ENCODE measurements at places on chromosomes 11 and 22.

DNA sequence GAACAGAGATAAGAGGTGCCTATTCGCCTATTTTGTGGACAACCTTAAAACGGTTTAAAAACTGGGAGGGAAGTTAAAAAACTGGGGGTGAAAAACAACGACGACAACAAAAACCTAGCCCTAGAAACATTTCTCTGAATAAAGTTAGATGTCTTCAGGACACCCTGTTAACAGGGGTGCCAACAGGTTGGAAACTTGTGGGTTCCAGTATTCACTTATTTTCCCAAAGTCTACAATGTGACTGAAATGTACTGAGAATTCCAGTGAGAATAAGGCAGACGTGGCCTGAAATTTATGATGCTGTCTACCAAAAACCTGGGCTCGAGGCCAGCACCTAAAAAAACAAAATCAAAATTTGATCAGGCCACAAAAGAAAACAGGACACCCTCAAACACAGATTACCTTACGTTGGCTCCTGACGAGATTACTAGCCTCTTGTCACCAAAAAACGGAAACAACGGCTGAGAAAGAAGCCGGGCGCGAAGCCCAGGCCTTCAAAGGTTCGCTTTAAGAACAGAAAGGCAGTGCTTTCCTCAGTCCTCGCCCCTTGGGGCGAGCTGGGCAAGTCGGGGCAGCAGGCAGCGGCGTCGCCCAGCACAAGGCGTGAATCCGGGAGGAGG is 906 bp downstream of the CCDC90B start:
- peak overlapping the region; percentile 68 for H3K4me3 ChIP-seq
- H3K4me1 ChIP-seq: no peaks in the 10 kb centered on the region
- H3K27ac ChIP-seq: peak overlapping the region; percentile 94
- no peaks in the 10 kb centered on the region for H3K27me3 ChIP-seq
- no peak for DNase-seq
- H3K36me3 ChIP-seq: no peaks in the 10 kb centered on the region

DNA sequence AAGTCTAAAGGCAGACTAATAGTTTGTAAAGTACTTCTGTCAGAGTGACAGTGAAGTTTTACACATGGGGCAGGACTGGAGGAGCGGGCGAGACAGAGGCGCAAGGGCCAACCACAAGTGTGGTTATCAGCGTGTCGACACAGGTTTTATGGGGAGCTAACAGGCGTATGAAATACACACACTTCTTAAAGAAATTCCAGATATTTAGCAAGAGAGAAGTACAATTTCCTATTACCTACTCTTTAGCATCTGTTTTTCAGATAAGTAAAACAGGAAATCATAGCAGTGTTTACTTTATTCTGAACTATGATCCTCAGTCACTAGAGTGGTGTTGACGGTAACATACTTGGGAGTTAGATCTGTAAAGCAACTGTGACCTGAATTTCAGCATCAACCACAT is 22.5 kb downstream of the VSIG10L2 start:
- no peaks in the 10 kb centered on the region for H3K27me3 ChIP-seq
- H3K4me1 ChIP-seq: no peaks in the 10 kb centered on the region
- DNase-seq: no peak

DNA sequence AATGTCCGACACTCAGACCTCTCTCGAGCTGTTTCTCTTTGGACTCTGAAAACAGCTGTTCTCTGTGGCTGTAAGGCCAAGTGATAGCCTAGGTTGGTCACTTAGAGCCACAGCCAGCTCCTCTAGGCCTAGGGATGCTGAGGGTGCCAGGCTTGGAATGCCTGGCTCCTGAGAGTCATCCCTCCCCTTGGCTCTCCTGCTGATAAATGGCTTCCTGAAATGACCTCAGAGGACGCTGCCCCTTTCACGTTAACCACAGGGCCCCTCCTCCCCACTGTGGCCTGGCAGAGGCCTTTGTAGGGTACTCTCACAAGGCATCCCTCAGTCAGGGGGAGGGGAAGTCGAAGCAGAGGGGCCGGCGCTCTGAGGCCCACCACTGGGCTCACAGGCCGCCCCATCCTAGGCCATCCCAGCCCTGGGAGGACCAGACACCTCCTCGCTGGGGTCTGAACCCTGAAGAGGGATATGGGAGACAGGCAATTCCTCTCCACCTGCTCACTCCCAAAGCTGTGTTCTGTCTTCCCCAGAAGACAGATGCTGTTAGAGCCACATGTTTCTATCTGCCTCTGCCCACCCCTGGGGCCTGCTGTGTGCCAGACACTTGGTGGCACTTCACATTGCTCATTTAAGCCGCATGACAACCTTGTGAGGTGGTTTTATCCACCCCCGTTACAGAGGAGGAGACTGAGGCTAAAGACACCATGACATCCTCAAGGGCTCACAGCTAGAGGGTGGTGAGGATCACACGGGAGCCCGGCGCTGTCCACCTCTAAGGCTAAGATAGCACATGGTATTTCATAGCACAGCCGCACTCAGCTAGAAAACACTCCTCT is 50.9 kb downstream of the ARFGAP3 start:
- no peak overlapping the region for H3K27ac ChIP-seq
- H3K4me3 ChIP-seq: no peak overlapping the region
- no peak for DNase-seq

- peak overlapping the region; percentile 61 for H3K27ac ChIP-seq
- no peaks in the 10 kb centered on the region for H3K4me1 ChIP-seq
- H3K4me3 ChIP-seq: no peak overlapping the region
- peaks cover 61% of the 10 kb centered on the region for H3K36me3 ChIP-seq
- peak; percentile 64 for DNase-seq
Observed at GRCh38 chr11:134207538-134208239, 16.1 kb downstream of the NCAPD3 start.

DNA sequence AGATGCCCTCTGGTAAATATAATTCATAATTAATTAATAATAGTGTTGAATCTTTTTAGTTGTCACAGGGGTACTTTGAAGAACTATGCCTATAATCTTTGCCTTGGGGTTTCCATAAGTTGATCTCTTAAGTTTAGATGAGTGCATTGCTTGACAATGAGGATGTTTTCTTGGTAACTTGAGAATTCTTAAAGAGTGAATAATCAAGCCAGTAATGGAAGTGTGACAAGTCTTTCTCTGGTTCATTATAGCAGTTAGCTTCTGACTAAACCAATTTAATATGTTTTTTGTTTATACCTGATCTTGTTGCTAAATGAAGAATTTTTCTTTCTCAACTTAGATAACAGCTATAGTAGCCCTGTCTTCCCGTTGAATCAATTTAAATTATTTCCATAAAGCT is 46.2 kb downstream of the ATXN10 start:
- H3K36me3 ChIP-seq: peaks cover 2% of the 10 kb centered on the region
- H3K4me3 ChIP-seq: no peak overlapping the region
- no peaks in the 10 kb centered on the region for H3K27me3 ChIP-seq
- no peak overlapping the region for H3K27ac ChIP-seq

DNA sequence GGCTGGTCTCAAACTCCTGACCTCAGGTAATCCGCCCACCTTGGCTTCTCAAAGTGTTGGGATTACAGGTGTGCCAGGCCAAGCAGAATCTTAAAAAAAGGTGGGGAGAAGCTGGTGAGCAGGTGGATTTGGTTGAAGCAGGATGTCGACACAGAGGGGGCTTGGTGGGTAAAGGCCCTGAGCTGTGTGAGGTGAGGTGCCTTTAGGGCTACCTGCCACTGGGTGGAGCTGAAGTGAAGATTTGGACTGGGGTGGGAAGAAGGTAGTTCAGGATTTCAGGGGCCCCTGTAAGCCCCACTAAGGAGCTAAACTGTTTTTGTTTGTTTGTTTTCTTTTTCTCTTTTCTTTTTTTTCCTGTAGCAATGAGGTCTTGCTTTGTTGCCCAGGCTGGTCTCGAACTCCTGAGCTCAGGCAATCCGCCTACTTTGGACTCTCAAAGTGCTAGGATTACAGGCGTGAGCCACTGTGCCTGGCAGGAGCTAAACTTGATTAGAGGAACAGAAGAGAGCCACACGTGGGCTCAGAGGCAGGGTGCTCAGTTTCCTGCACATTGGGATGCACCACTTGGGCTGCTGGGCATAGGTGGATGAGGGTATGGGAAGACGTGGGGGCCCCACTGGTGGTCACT is 6.0 kb downstream of the P2RX6 start:
- H3K4me1 ChIP-seq: no peaks in the 10 kb centered on the region
- H3K4me3 ChIP-seq: no peak overlapping the region
- H3K27me3 ChIP-seq: no peaks in the 10 kb centered on the region
- peak; percentile 85 for DNase-seq
- H3K27ac ChIP-seq: no peak overlapping the region

DNA sequence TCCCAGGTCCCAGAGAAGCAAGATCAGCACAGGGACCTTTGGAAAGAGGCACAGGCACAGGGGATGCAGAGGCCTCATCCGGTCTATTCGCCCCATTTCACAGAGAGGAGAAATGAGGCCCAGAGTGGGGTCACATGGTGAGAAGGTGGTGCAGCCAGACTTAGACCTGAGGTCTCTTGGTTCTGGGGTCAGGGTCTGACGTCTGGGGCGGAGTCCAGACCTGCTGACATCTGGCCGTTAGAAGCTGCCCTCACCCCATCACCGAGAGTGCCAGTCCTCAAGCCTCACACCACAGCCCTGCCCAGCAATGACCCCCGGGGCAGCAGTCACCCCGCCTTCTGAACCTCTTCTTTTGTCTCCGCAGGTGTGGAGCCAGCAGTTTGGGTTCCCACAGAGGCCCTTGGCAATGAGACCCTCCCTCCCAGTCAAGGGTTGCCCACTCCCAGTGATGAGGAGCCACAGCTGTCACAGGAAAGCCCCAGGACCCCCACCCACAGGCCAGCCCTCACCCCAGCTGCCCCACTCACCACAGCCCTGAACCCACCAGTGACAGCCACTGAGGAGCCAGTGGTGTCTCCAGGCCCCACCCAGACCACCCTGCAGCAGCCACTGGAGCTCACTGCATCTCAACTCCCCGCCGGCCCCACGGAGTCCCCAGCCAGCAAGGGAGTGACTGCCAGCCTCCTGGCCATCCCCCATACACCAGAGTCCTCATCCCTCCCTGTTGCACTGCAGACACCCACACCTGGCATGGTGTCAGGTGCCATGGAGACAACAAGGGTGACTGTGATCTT is 62.4 kb downstream of the OTOG start:
- H3K4me1 ChIP-seq: no peaks in the 10 kb centered on the region
- H3K4me3 ChIP-seq: no peak overlapping the region
- DNase-seq: no peak
- H3K27ac ChIP-seq: no peak overlapping the region
- no peaks in the 10 kb centered on the region for H3K27me3 ChIP-seq

DNA sequence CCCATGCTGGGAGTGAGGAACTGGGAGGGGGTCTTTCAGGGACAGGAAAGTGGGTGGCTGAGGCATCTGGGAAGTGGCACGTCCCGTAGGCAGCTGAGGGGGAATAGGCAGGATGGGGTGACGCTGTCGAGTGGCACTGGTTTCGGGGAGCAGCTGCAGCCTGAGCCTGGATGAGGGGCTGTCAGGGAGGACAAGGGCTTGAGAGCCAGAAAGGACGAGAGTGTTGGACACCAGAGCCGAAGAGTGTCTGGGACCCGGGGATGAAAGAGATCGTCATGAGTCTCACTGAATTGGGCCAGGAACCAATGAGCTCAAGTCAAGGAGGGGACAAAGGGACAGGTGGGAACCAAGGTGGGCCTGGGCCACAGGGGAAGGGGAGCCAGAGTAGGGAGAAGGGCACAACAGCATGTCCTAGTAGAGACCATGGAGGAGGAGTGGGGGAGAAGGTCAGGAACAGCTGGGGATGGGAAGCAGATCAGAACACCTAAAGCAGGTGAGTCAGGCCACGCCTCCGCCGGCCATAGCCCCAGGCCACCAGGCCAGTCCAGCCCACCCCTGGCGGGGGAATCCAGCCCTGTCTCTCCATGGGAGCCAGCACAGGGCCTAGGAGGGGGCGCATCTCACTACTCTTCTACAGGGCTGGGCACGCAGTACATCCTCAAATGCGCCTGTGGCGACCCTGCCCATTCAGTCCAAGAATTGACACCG is 4.2 kb downstream of the RAB3IL1 start:
- DNase-seq: no peak
- H3K27ac ChIP-seq: no peak overlapping the region
- no peak overlapping the region for H3K4me3 ChIP-seq
- H3K36me3 ChIP-seq: no peaks in the 10 kb centered on the region
- H3K4me1 ChIP-seq: peaks cover 14% of the 10 kb centered on the region
- H3K27me3 ChIP-seq: peaks cover 14% of the 10 kb centered on the region

All from GM23338 (cell line).